Dermis microvascular lymphatic vessel endothelial cell (primary cell): ENCODE measurements at places on chromosomes 16 and 17. TPM values are rescaled to one million over a fixed set of nuclear protein-coding genes. Genes with fewer than 3 reads are reported as not detected.

The LRRC45 gene
- 10.0 and 10.1 TPM in 2 replicates for total RNA-seq

The CCDC78 gene
- 0.26 and 0.76 TPM in 2 replicates for total RNA-seq

The RDM1 gene
- total RNA-seq: 0.13 TPM in 1 of 2 replicates, not detected in the other

The SCNN1G gene
- total RNA-seq: 0.13 and 0.26 TPM in 2 replicates

The KRTAP2-1 gene
- not detected in 2 replicates for total RNA-seq
